H9 (cell line): ENCODE measurements at places on chromosomes 1 and 21. TPM values are rescaled to one million over a fixed set of nuclear protein-coding genes. Genes with fewer than 3 reads are reported as not detected.

DNA sequence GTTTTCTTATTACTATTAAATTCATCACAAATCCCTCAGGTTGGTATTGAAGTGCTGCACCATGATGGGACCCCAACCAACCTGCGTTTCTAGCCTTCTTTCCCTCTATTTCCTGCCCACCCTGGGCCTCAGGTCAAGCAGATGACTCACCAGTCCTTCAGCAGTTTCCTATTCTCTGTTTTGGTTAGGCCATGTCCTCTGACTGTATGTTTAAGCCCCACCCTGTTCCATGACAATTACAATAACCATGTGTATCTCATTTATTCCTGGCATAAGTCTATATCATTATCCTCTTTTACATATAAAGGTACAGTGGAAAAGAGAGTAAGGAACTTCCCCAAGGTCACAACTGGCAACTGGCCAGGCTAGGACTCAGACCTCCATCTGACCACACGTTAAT lies 5.3 kb upstream of the FAM78B start:
- H3K27ac ChIP-seq: no peak overlapping the region
- H3K27me3 ChIP-seq: no peaks in the 10 kb centered on the region
- no peaks in the 10 kb centered on the region for H3K36me3 ChIP-seq
- no peak overlapping the region for H3K4me3 ChIP-seq
- peaks cover 10% of the 10 kb centered on the region for H3K4me1 ChIP-seq
- no peak for DNase-seq

DNA sequence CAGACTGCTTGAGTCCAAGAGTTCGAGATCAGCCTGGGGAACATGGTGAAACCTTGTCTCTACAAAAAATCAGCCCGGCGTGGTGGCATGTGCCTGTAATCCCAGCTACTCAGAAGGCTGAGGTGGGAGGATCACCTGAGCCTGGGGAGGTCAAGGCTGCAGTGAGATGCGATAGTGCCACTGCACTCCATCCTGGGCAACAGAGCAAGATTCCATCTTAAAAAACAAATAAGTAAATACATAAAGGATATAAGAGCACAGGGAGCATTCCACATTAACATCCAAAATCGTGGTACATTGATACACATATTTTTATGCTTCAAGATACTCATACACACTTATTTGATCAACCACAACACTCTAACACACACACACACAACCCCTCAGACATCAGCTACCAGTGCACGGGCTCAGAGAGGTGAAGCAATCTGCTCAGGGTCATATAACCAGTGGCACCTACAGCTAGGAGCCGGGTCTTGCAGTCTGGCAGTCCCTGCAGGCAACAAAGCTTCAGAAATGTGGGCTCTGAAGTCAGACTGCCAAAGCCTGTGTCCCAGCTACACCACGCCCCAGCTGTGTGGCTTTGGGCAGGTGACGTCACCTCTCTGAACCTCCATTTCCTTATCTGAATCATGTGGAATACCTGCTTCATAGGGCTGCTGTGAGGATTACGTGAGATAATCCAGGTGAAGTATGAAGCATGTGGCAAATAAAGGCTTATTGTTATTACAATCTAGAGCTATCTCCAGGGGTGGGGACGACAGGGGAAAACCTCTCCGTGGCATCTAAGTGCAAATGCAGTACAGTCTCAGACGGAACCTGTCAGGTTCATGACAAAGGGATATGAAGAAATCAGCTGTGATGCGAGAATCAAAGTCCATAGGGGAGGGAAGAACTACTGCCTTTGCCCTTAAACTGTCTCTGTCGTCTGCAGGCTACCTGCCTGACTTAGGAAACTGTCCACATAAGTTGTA lies 4.8 kb upstream of the CRYBG2 start:
- H3K4me3 ChIP-seq: peak overlapping the region; percentile 52
- H3K36me3 ChIP-seq: no peaks in the 10 kb centered on the region
- H3K4me1 ChIP-seq: peaks cover 3% of the 10 kb centered on the region
- no peaks in the 10 kb centered on the region; the same call in 1 of the 2 replicates for H3K27me3 ChIP-seq
- DNase-seq: peak; percentile 60
- H3K27ac ChIP-seq: no peak overlapping the region

- no peak overlapping the region for H3K4me3 ChIP-seq
- H3K4me1 ChIP-seq: no peaks in the 10 kb centered on the region; the same call in 1 of the 2 replicates
- H3K27ac ChIP-seq: no peak overlapping the region
- no peaks in the 10 kb centered on the region for H3K27me3 ChIP-seq
- DNase-seq: no peak
These were observed 16.5 kb downstream of the SMAP2 start for GRCh38 chr1:40389871-40390560.

- H3K27me3 ChIP-seq: no peaks in the 10 kb centered on the region
- H3K36me3 ChIP-seq: peaks cover 3% of the 10 kb centered on the region; the same call in 1 of the 3 replicates
- H3K4me1 ChIP-seq: no peaks in the 10 kb centered on the region
- DNase-seq: peak; percentile 67
- H3K27ac ChIP-seq: no peak overlapping the region
These were observed 722.3 kb downstream of the PLA2G4A start for GRCh38 chr1:187551061-187551460.

GRCh38 chr1:197413564-197413963 lies 145.5 kb downstream of the CRB1 start:
- no peaks in the 10 kb centered on the region for H3K36me3 ChIP-seq
- H3K27ac ChIP-seq: no peak overlapping the region
- H3K4me3 ChIP-seq: no peak overlapping the region
- H3K4me1 ChIP-seq: no peaks in the 10 kb centered on the region

- no peak for DNase-seq
- peaks cover 2% of the 10 kb centered on the region; the same call in 1 of the 2 replicates for H3K4me1 ChIP-seq
- no peak overlapping the region for H3K4me3 ChIP-seq
These were observed 72.1 kb downstream of the SH3BGR start for GRCh38 chr21:39523915-39524314.

GRCh38 chr1:204308023-204308628 lies 51.6 kb downstream of the PLEKHA6 start:
- no peaks in the 10 kb centered on the region for H3K27me3 ChIP-seq
- H3K4me3 ChIP-seq: peak overlapping the region; percentile 4; the same call in 1 of the 3 replicates
- H3K4me1 ChIP-seq: peaks cover 9% of the 10 kb centered on the region
- no peaks in the 10 kb centered on the region for H3K36me3 ChIP-seq
- no peak overlapping the region for H3K27ac ChIP-seq

DNA sequence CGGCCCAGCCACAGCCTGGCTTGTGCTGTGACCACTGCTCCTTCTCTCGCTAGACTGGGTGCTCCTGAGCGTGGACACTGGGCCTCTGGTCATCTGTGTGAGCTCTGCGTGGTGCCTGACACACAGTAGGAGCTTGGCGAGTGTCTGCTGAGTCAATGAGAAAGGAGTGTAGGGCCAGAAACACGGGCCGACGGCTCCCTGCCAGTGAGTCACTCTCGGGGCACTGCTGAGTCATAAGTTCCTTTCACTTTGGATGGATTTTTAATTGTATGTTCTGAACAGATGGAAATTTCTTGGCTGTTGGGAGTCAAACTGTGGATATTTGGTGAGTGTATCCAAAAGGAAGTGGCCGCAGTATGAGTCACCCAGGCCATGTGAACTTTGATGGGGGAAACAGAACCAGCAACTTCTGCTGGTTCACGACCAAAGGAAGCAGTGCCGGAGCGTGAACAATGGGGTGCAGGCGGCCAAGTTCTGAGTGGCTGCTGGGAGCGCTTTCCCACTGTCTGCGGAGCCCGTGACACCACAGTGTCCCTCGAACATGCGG lies 41.0 kb upstream of the COL18A1 start:
- no peak overlapping the region for H3K27ac ChIP-seq
- no peaks in the 10 kb centered on the region for H3K36me3 ChIP-seq
- H3K4me1 ChIP-seq: peaks cover 2% of the 10 kb centered on the region; the same call in 1 of the 2 replicates
- H3K27me3 ChIP-seq: no peaks in the 10 kb centered on the region

DNA sequence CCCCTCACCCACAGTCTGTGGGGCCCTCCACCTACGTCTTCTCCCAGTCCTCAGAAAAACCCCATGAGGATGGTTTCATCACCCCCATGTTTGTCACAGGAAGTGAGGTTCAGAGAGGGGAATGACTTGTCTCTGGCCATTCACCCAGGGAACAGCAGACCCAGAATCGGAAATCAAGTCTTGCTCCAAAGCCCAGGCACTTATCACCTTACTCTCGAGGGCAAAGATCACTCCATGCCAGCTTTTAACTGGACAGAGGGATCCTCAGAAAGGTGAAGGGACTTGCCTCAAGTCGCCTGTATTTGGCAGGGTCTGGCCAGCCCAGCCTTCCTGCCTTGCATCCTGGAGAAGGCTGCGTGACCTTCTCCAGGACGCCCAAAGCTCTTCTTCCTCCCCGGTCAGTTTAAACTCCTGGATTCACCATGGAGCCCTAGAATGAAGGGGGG lies 57.9 kb upstream of the SSBP3 start:
- no peaks in the 10 kb centered on the region for H3K36me3 ChIP-seq
- no peak for DNase-seq
- H3K4me3 ChIP-seq: no peak overlapping the region
- peaks cover 14% of the 10 kb centered on the region; the same call in 1 of the 2 replicates for H3K4me1 ChIP-seq

TCEANC2 gene
- 4.8 and 5.3 TPM in 2 replicates for total RNA-seq

DNA sequence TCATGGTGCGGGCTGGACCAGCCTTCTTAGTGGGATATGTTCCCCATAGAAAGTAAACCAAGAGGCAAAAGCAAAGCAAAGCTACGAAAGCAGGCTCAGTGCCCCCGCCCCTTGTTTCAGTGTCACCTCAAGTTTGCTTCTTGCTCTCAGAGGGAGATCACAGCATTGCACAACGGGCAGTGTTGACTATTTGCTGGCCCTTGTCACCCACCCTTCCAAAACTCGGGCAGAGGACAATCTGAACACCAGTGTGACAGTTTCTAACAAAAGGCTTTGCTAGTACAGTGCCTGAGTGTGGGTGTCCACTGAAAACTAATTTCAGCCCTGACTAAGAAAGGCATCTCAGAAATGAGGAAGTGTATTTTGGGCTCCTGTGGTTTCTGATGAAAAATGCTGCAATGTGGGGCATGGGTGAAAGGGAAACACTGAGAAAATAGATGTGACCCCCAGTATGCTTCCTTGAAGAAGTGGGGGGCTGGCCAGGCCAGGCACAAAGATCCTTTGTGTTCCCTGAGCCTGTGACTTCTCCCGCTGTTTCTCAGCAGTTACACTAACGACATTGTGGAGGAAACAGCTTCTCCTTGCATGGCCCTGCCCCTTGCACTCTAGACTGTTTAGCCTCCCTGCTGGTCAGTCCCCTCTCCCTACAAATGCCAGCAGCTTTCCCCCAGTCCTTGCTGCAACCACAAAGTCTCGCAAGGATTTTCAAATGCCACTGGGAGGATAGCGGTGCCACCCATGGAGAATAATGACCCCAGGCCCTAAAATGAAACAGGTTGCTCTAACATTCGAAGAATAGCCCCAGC lies 33.3 kb upstream of the KCNE1 start:
- H3K4me1 ChIP-seq: peaks cover 4% of the 10 kb centered on the region; the same call in 1 of the 2 replicates
- DNase-seq: no peak
- peak overlapping the region; percentile 18; the same call in 1 of the 3 replicates for H3K4me3 ChIP-seq

- peaks cover 19% of the 10 kb centered on the region for H3K36me3 ChIP-seq
- H3K4me1 ChIP-seq: peaks cover 2% of the 10 kb centered on the region
- no peak overlapping the region for H3K27ac ChIP-seq
- DNase-seq: no peak
These were observed 19.4 kb downstream of the CXADR start for GRCh38 chr21:17532292-17532691.

FAM177B gene
- total RNA-seq: not detected in 2 replicates

DNA sequence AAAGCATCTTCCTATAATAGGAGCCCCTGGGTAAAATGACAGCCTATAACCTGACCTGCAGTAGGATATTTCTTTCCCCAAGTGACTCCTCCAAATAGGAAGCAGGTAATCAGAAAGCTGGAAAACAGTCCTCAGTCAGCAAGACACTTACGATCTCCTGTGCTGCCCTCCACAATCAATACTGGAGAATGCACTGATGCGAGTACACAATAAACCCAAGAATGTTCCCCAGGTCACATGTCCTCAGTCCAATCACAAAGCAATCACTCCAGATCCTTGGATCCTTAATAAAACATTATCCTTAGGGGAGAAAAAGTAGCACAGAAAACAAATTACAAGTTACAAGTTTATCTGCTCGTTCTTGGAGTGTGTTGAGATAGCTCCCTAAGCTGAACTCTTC lies 233.1 kb downstream of the SLC45A1 start:
- no peak overlapping the region for H3K27ac ChIP-seq
- peaks cover 37% of the 10 kb centered on the region for H3K36me3 ChIP-seq
- DNase-seq: no peak
- H3K4me1 ChIP-seq: no peaks in the 10 kb centered on the region; the same call in 1 of the 2 replicates
- H3K27me3 ChIP-seq: no peaks in the 10 kb centered on the region
- no peak overlapping the region for H3K4me3 ChIP-seq

DNA sequence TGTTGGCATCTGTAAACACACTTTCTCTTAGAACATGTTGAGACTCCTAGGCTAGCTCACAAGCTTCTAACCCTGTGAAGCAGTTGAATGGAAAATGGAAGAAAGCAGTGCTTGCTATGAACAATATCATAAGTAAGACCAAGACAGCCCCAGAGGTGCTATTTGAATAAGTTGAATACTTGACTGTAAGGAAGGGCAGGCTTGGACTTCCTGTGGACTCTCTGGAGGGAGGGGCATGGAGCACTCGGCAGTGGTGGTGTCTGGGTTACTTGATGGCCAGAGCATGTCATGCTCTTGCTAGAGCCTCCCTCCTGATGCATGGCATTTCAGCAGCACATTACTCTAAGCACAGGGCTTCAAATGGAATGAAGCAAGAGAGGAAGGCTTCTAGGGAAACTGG lies 60.0 kb downstream of the MRPS6 start:
- no peaks in the 10 kb centered on the region for H3K27me3 ChIP-seq
- no peak overlapping the region for H3K27ac ChIP-seq
- DNase-seq: no peak
- peaks cover 29% of the 10 kb centered on the region for H3K4me1 ChIP-seq
- H3K4me3 ChIP-seq: no peak overlapping the region

GRCh38 chr1:175015243-175015642 lies 8.0 kb downstream of the MRPS14 start:
- no peak overlapping the region for H3K4me3 ChIP-seq
- DNase-seq: no peak
- peaks cover 33% of the 10 kb centered on the region for H3K36me3 ChIP-seq
- H3K4me1 ChIP-seq: no peaks in the 10 kb centered on the region
- H3K27ac ChIP-seq: no peak overlapping the region

CHODL gene
- total RNA-seq: 3.4 and 3.5 TPM in 2 replicates

CELA2B gene
- total RNA-seq: not detected in 2 replicates

SLC35F3 gene
- 0.70 and 0.81 TPM in 2 replicates for total RNA-seq

- H3K27ac ChIP-seq: no peak overlapping the region
- H3K4me3 ChIP-seq: peak overlapping the region; percentile 55
- no peaks in the 10 kb centered on the region; the same call in 1 of the 2 replicates for H3K27me3 ChIP-seq
- DNase-seq: no peak
- H3K36me3 ChIP-seq: no peaks in the 10 kb centered on the region
These were observed 48.8 kb downstream of the H3-3A start for GRCh38 chr1:226111098-226111882.

GRCh38 chr1:240802271-240802670 lies 190.3 kb upstream of the GREM2 start:
- no peak overlapping the region for H3K27ac ChIP-seq
- no peak overlapping the region for H3K4me3 ChIP-seq
- H3K36me3 ChIP-seq: no peaks in the 10 kb centered on the region

- H3K4me3 ChIP-seq: no peak overlapping the region
- peaks cover 10% of the 10 kb centered on the region for H3K36me3 ChIP-seq
- H3K27me3 ChIP-seq: no peaks in the 10 kb centered on the region
- H3K27ac ChIP-seq: no peak overlapping the region
- no peak for DNase-seq
These were observed 28.6 kb downstream of the AGPAT3 start for GRCh38 chr21:43893536-43894205.

GRCh38 chr1:218347336-218347722 lies 2.2 kb downstream of the TGFB2 start:
- H3K27me3 ChIP-seq: no peaks in the 10 kb centered on the region; the same call in 1 of the 2 replicates
- DNase-seq: peak; percentile 56
- no peak overlapping the region for H3K27ac ChIP-seq
- H3K4me3 ChIP-seq: no peak overlapping the region
- no peaks in the 10 kb centered on the region for H3K36me3 ChIP-seq
- no peaks in the 10 kb centered on the region for H3K4me1 ChIP-seq

TNFRSF25 gene
- total RNA-seq: 18.3 and 19.4 TPM in 2 replicates
